ENCODE measurements at places on chromosomes 13 and 19.

DNA sequence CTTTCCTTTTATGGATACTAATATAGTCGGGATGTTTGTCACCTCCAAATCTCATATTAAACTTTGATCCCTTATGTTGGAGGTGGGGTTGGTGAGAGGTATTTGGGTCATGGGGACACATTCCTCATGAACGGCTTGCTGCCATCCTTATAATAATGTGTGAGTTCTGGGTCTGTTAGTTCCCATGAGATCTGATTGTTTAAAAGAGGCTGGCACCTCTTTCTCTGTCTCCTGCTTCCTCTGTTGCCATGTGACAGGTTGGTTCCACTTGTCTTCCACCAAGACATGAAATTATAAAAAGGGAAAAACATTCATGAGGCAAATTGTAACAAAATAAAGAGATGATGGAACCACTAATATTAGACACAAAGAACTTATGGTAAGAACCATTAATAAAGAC lies 107.8 kb upstream of the ATXN8OS start:
- DNase-seq, result no peak
- no peak overlapping the region for H3K27ac ChIP-seq
- H3K4me1 ChIP-seq, result no peaks in the 10 kb centered on the region
- H3K4me3 ChIP-seq, result no peak overlapping the region
- no peaks in the 10 kb centered on the region for H3K27me3 ChIP-seq

GRCh38 chr19:46759817-46760333 lies 13.6 kb upstream of the STRN4 start:
- no peaks in the 10 kb centered on the region for H3K4me1 ChIP-seq
- H3K4me3 ChIP-seq, result no peak overlapping the region
- no peaks in the 10 kb centered on the region for H3K27me3 ChIP-seq
- no peak overlapping the region for H3K27ac ChIP-seq
- DNase-seq, result no peak

DNA sequence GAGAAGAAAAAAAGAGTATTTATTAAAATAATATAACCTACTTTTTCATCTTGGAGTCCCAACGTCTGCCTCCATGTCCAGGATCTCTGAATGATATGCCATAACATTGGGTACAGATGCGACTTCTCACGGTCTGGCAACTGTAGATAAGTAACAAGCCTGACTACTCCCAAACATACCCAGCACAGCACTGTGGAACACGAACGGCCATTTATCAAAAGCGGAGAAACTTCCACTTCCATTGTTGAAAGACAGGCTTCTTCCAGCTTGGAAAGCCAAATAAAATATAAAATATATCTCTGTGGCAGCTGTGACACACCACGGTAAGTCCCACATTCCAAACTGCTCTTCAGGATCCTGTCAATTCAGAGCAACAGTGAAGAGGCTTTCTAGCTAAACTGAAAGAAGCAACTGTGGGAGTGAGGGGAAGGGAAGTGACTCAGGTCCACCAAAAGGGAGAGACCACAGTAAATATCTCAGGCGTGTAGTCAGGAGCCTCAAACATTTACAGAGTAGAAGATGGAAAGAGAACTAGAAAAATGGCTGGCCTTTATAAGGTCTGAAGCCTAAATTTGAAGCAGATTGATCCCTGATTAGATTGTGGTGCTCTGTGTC lies 331.7 kb downstream of the LIG4 start:
- H3K4me3 ChIP-seq, result no peak overlapping the region
- no peak for DNase-seq
- no peaks in the 10 kb centered on the region for H3K36me3 ChIP-seq
- H3K4me1 ChIP-seq, result no peaks in the 10 kb centered on the region

DNA sequence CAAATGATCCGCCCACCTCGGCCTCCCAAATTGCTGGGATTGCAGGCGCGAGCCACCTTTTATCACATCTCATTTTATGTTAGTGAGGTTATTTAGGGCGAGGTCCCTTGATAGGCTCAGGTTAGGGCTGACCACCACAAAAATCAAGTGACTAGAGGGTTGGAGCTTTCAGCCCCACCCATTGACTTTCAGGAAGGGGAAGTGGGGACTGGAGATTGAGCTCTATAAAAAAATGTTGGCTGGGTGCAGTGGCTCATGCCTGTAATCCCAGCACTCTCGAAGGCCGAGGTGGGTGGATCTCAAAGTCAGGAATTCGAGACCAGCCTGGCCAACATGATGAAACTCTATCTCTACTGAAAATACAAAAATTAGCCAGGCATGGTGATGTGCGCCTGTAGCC lies 20.1 kb downstream of the FPR3 start:
- no peak overlapping the region for H3K4me3 ChIP-seq
- H3K4me1 ChIP-seq, result no peaks in the 10 kb centered on the region
- no peak overlapping the region for H3K27ac ChIP-seq
- no peaks in the 10 kb centered on the region for H3K36me3 ChIP-seq

DNA sequence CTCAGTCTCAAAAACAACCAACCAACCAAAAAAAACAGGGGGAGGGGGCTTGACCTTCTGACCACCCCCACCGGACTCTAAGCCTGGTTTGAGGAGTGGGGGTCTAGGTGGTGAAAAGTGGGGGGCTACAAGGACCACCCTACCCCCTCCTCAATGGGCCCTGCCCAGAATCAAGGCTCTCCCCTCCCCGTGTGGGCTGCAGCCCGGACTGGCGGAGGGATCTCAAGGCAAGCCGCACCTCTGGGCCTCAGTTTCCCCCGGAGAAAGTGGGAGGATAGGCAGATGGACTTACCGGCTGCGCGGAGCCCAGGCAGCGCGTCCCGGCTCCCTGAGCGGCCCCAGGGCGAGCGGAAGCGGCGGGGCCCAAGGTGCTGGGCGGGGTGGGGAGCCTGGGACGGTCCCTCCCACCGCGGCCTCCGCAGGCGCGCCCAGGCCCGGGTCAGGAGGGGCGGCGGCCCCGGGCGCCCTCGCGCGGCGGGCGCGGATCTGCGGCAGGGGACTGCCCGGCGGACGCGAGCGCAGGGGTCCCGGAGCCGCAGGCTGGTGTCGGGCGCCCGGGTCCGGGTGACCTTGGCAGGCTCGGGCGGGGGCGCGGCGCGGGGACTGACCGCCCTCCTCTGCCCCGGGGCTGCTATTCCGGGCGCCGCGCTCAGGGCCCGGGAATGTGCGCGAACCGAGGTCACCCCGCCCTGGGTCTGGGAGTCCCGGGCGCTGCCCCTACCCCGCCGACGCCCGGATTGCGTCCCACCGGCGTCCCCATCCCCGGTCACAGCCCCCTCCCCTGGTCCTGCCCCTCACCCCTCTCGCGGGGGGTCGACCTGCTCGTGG lies at the start of gene ADAMTSL5:
Gene ADAMTSL5 (minus strand): TSS at position 349 of the 828 bp plus-strand sequence. CDS start 2,076 bp downstream, outside the sequence.
- no peaks in the 10 kb centered on the region for H3K27me3 ChIP-seq
- DNase-seq, result peak; percentile 82
- H3K4me1 ChIP-seq, result no peaks in the 10 kb centered on the region
- peak within 1 kb of the TSS; percentile 64 for H3K4me3 ChIP-seq

GRCh38 chr19:19321141-19321577 lies 530 bp downstream of the MAU2 start:
- H3K27ac ChIP-seq, result peak overlapping the region; percentile 69
- H3K4me1 ChIP-seq, result peaks cover 12% of the 10 kb centered on the region
- H3K4me3 ChIP-seq, result peak overlapping the region; percentile 99

DNA sequence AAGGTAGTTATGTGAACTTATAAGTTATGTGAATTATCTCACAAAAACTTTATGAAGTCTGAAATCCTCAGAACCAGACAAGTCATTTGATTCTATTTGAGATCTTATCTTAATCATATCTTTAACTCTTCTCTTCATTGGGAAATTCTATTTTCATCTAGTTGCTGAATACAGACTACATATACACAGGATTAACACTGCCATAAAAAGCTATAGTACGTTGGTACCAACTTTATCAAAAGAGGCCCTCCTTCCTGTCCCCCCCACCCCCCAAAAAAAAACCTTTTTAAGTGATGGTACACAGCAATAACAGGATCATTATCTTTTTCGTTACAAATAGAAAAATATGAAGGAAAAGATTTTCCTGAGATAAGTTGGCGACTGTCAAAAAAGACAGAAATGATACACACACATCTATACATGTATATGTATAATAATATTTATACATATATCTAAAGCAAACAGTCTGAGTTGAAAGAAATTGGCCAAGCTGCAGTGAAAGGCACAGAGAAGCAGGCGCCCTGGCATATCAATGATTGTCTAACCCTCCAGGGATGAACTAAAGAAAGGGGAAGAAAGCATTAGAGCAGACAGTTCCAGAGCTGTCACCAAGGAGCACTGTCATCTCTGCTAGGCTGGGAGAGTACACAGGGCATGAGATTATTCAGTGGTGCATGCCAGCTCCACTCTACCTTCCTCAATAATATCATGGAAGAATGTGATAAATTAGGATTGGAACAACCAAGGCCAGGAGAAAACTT lies 116.7 kb downstream of the KLF12 start:
- no peak for DNase-seq
- no peak overlapping the region for H3K27ac ChIP-seq
- H3K36me3 ChIP-seq, result no peaks in the 10 kb centered on the region

Measured in trophoblast cell (in vitro differentiated cells and primary cell).